ENCODE measurements at places on chromosomes 7 and 10. TPM values are rescaled to one million over a fixed set of nuclear protein-coding genes. Genes with fewer than 3 reads are reported as not detected.
A peak's percentile ranks its signal among the peaks of the same experiment; 100 is the strongest.

The ITGB8 gene
- total RNA-seq = not detected

The CLIP2 gene
- total RNA-seq = 2.4 TPM

The PNLIPRP2 gene
- not detected for total RNA-seq

DNA sequence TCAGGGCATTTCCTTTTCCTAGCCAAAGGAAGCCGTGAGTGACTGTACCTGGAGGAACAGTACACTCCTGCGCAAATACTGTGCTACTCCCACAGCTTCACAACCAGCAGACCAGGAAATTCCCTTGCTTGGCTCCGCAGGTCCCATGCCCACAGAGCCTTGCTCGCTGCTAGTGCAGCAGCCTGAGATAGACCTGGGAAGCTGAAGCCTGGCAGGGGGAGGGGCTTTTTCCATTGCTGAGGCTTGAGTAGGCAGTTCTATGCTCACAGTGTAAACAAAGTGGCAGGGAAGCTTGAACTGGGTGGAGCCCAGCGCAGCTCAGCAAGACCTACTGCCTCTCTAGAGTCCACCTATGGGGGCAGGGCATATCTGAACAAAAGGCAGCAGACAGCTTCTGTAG is 291.2 kb downstream of the HGF start:
- DNase-seq = no peak

GRCh38 chr10:14822879-14823755 is 14.7 kb downstream of the CDNF start:
- peak; percentile 56 for DNase-seq

All from activated CD4-positive, alpha-beta memory T cell treated with anti-CD3 and anti-CD28 coated beads for 36 hours (primary cell).